Suprapubic skin (tissue), 4 donors: ENCODE measurements at places on chromosomes 3 and 15. TPM values are rescaled to one million over a fixed set of nuclear protein-coding genes. Genes with fewer than 3 reads are reported as not detected.

CAMK1 gene
- 4.0 TPM for total RNA-seq

CHRD gene
- total RNA-seq: 6.2 TPM

OXTR gene
- total RNA-seq: 0.08 TPM

DNA sequence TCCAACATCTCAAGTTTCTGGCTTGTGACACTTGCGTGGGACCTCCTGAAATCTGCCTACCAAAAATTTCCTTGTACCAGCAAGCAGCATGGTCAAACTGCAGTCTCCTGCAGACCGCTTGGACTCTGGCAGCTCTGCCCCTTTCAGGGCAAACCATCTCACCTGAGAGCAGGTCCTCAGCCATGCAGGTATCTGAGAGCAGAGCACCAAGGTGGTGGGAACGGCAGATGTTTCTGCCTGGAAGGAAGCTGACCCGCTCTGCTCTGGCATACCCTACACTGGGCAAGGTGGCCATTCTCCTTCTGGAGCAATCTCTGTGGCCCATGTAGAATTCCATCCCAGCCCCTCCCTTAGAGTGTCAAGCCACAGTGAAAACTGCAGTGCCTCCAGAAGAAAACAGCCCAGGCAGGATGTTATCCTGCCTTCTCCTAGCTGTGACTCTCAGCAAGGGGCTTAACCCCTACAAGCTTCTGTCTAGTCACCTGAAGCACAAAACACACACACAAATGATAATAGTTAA, 21.6 kb downstream of the MESD start:
- no peak overlapping the region for H3K4me3 ChIP-seq
- H3K36me3 ChIP-seq: no peaks in the 10 kb centered on the region
- H3K27ac ChIP-seq: no peak overlapping the region
- H3K27me3 ChIP-seq: no peaks in the 10 kb centered on the region
- peaks cover 5% of the 10 kb centered on the region for H3K4me1 ChIP-seq
- no peak for DNase-seq

GRCh38 chr3:15977090-15977489, 179.3 kb upstream of the ANKRD28 start:
- H3K4me3 ChIP-seq: no peak overlapping the region
- H3K36me3 ChIP-seq: no peaks in the 10 kb centered on the region
- no peaks in the 10 kb centered on the region for H3K4me1 ChIP-seq
- H3K27ac ChIP-seq: no peak overlapping the region

DNA sequence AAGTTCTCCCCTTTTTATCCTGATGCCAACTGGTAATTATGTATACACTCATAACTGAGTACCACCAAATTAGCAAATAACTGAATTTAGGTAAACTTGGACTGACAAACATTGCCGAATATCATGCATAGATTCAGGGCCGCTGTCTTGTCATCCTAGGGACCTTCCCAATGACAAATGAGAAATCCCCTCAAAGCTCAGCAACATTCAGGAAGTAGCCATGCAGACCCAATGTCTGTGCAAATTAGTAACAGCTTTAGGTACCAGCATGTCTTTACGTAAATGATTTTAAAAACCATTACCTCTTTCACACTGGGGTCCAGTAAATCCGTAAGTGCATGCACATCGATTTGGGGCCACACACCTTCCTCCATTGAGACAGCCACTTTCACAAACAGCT, 49.5 kb downstream of the FBN1 start:
- no peaks in the 10 kb centered on the region for H3K27me3 ChIP-seq
- DNase-seq: no peak
- no peak overlapping the region for H3K27ac ChIP-seq
- H3K36me3 ChIP-seq: no peaks in the 10 kb centered on the region

DNA sequence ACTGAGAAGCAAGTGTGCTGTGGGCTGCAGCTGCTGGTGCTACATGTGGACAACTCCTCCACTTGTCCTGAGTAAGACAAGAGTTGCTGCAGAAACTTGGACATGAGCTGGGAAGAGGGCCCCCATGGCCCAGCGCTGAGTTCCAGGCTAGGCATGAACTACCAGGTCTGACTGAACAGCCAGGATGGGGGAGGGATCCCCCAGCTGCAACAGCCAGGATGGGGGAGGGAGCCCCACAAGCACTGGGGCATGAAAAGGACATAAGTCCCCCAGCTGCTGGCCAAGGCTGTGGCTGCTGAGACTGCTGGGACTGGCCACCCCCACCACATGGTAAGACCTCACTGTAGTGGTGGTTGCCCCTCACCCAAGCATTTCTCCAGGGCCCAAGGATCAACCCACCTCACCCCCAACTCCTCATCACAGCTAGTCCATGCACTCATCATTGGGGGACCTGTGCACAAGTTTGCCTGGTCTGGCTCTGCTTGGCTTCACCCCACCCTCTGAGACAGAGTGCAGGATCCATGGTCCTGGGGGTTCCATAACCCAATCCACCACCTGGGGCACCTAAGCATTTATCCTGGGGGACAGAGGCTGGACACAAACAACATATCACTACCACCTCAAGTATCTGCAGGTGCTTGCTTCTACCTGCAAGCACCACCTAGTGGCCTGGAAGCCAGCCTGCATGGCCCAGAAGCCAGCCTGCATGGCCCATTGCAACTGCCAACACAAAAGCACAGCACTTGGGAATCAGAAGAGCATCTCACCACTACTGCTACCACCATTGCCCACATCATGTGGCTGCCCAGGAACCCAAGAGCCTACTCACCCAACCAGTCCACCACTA, 84.5 kb upstream of the STT3B start:
- no peak overlapping the region for H3K27ac ChIP-seq
- H3K27me3 ChIP-seq: no peaks in the 10 kb centered on the region
- H3K36me3 ChIP-seq: no peaks in the 10 kb centered on the region
- no peak overlapping the region for H3K4me3 ChIP-seq
